ENCODE measurements at places on chromosomes 2 and 18. TPM values are rescaled to one million over a fixed set of nuclear protein-coding genes. Genes with fewer than 3 reads are reported as not detected.

DNA sequence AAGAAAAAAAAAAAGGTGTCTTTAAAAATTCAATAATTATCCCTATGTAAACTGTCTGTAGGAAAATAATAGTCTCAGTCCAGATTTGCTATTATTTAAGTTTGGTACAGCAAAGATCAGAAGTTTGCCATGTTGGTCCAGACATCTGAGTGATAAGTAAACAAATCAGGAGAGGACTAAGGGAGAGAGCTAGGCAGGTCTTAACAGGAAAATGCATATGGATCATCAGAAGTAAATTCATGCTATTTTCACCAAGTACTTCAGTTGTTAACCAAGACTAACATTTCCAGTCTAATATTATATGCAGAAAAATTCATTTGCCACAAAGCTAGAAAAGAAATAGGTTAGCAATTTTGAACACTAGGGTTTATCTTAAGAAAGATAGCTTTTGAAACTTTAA, 95.0 kb upstream of the STK17B start:
- no peak for DNase-seq

DNA sequence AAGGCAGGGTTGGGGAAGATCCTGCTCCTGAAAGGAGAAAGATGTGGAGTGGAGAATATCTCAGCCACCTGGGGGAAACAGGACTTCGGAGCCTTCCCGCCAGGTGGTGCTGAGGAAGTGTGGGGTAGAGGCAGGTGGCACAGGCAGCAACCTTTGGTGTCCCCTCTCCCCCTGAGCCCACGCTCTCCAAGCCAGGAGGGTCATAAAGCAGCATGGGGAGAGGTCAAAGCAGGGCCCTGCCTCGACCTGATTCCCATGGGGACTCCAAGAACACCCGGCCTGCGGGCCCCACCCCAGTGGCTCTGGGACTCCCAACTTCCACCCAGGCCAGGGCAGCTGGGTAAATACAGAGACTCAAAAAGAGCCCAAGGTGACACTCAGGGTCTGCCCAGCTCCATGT, 54.3 kb upstream of the SLC66A3 start:
- DNase-seq: no peak

DNA sequence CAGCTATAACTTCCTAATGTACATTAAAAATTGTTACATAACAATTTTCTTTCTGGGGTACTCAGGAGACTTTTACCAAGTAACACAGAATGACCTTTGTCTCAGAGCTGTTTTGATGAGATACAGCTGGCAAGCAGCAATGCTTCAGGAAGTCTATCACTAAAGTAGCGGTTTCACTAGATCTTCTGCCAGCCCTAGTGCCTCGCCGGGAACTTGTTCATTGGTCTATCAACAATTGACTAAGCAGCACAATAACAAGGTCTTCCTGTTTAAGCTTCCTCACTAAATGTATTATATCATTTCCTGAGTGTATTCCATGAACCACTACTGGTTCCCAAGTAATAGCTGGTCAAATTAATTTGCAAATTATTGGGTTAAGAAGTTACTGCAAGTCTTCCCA, 69.2 kb downstream of the TRIP12 start:
- no peak for DNase-seq

DNA sequence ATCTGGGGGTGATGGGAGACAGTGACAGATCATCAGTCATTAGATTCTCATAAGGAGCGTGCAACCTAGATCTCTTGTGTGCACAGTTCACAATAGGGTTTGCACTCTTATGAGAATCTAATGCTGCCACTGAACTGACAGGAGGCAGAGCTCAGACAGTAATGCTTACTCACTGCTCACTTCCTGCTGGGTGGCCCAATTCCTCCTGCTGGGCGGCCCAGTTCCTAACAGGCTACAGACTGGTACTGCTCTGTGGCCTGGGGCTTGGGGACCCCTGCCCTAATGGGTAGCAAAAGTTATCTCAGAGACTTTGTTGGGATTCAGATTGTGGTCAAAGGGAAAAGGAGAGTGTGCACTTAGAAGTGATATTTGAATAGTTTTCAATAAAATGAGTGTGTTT, 840.1 kb upstream of the ID2 start:
- DNase-seq: no peak

Gene SPDYA
- 1.7 TPM for total RNA-seq

- DNase-seq: no peak
These were observed 74.2 kb upstream of the ST6GAL2 start for GRCh38 chr2:106959975-106960682.

All from OCI-LY7 (cell line).